ENCODE measurements at places on chromosomes 5 and 9.

DNA sequence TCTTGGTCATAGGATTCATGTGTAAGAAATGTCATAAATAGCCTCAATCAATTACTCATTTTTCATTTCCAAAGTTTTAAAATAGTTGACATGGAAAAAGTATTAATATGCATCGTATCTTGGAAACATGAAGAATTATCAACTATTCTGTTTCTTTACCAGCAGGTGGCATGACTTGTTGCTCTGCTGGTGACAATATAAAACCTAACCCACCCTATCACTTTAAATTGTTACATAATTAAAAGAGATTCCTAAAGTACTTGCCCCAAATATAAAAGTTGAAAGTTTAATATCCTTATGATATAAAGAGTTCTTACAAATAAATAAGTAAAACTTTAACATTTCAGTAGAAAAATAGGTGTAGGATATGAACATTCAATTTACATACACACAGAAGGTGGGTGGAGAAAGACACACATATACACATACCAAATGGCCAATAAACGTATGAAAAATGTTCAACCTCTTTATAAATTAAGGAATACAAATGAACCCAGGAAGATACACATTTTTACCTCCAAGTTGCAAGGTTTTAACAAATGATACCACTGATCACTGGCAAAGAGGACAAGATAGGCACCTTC, 30.6 kb downstream of the MAP1B start:
- DNase-seq, result no peak

GRCh38 chr5:88860501-88860900, 22.5 kb downstream of the MEF2C start:
- DNase-seq, result peak; percentile 13

DNA sequence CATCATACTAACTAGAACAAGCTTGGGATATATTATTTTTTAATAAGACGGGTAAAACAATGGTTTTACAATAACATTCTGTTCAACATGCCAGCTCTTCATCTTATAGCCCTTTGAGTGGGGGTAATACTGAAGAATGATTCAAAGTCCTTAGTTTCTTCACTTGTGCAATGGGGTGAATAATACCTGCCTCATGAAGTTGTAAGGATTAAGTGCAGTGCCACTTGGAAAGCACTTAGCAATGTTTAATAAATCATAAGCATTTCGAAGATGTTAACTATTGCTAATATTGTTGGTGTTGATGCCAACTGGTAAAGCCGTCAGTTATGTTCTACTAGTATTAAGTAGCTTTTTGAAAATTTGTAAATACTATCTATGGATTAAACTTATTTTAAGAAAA, 38.0 kb downstream of the TNPO1 start:
- DNase-seq, result no peak

DNA sequence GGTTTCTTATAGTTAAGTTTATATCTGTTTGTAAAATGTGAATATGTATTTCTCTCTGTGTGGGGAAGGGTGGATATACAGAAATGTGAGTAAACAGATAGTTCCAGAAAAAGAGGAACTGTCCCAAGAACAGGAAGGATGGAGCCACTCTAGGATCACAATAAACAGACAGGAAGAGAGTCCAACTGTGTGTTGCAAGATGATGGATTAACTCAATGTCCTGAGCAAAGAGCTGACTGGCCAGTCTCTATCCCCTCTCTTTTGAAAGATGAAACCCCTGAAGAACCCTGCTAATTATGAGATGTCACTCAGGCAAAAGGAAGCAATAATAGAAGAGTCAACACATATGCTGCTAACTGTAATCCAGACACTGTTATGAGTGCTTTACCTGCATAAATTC, 202.7 kb downstream of the SEMA6A start:
- DNase-seq, result no peak

GRCh38 chr5:30650311-30650710, 543.2 kb upstream of the CDH6 start:
- DNase-seq, result no peak

- no peak for DNase-seq
These were observed 404.9 kb upstream of the ADAMTS16 start for GRCh38 chr5:4735261-4735660.

- DNase-seq, result peak; percentile 91
These were observed 7.5 kb upstream of the ERAP2 start for GRCh38 chr5:96868603-96869371.

- no peak for DNase-seq
These were observed 45.0 kb upstream of the TTC1 start for GRCh38 chr5:159963935-159964334.

- no peak for DNase-seq
These were observed 21.8 kb upstream of the LMX1B start for GRCh38 chr9:126591922-126592321.

DNA sequence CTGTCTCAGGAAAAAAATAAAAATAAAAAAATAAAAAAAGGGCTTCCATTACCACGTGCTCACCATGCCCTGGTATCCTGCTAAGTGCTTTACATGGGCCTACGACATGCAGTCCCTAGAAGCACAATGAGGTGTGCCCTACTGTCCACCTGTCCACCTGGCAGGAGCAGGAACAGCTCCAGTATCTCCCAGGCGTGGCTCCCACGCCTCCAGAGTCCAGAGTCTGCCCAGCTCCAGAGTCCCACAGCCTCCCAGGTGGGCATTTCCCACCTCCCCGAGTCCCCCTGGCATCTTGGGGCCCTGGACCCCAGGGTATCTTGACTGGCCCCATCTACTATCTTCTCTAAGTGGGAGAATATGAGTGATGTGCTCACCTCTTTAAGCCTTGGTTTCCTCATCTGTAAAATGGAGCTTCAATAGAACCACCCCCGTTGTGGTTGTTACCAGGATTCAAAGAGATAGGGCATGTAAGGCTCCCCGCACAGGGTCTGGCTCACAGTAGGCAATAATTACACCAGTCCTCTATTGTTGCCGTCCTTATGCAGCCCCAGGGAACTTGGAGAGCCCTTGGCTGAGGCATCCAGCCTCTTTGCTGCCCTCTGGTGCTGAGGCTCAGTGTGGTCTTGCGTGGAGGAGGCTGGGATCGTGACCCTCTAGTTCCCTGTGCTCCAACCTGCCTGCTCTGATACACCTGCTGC, 8.9 kb downstream of the CXCL14 start:
- DNase-seq, result peak; percentile 67

GRCh38 chr5:150284311-150284710, 5.3 kb downstream of the CAMK2A start:
- DNase-seq, result no peak

DNA sequence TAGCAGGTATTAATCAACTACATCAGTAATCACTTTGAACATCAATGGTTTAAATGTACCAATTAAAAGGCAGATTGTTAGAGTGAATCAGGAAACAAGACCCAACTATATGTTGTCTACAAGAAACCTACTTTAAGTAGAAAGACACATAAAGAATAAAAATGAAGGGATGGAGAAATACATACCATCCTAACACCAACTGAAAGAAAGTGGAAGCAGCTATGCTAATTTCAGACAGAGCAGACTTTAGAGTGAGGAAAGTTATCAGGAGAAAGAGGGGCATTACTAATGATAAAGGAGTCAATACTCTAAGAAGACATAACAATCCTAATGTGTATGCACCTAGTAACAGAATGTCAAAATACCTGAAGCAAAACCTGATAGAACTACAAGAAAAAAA, 125.8 kb downstream of the NR6A1 start:
- no peak for DNase-seq

DNA sequence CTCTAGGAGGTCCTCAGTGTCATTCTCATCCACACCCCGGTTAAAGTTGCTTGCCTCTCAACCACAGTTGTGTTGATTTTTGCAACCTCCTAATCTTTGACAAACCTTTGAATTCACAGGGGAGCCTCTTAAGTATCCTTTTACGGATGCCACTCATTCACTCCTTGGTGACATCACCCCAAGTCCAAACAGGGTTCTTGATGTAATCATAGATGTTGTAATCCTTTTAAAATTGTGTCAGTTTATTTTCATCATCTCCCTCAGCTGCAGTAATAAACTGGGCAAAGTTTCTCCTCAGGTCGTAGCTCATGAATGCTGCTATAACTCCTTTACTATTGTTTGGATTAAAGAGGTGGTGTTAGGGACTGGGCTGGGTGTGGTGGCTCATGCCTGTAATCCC, 637.2 kb upstream of the NUDT12 start:
- peak; percentile 20 for DNase-seq

DNA sequence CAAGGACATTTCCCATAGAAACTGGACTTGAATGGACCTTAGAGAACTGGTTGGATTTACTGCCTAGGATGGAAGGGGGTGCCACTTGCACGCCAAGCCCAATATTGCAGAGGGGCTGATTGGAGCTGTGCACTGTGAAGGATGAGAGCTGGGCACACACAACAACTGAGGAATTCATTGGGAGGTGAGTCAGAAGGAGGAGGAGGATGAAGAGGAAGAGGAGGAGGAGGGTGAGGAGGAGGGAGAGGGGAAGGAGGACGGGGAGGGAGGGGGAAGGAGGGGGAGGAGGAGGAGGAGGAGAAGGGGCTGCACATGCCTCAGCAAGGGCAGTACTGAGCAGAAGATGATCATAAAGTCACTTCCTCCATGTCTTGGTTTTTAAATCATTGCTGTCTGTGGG, 5.7 kb upstream of the ICE1 start:
- DNase-seq, result no peak

- DNase-seq, result no peak
These were observed at the start of gene PCDHA7 for GRCh38 chr5:140833993-140834392. Gene PCDHA7, plus strand, starts transcription at chr5:140834269. Its CDS starts 115 bp downstream, at chr5:140834384.

DNA sequence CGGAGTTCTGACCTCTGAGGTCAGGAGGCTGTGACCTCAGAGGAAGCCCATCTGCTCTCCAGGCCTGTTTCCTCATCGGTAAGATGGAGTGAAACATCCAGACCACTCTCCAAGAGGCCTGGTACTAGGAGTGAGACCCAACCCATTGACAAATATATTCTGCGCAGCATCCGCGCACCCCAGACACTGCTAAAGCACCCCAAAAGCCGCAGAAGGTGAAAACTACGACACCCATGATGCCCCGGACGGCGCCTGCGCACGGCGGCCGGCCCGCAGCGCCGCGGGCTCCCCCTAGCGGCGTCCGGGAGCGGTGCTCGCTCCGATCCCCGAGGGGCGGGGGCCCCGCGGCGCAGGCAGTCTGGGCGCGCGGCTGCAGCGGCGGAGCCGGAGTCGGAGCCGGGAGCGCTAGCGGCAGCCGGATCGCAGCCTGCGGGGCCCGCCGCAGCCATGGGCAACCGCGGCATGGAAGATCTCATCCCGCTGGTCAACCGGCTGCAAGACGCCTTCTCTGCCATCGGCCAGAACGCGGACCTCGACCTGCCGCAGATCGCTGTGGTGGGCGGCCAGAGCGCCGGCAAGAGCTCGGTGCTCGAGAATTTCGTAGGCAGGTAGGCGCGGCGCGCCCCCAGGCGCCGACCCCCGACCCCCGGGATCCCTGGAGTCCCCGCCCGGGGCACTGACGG, at the start of gene DNM1:
TSS of gene DNM1 (plus strand) at position 356 of the 683 bp plus-strand sequence. CDS start at position 448, 92 bp downstream.
- peak; percentile 61 for DNase-seq

- DNase-seq, result no peak
These were observed 57.7 kb upstream of the CTSL start for GRCh38 chr9:87668222-87668621.

DNA sequence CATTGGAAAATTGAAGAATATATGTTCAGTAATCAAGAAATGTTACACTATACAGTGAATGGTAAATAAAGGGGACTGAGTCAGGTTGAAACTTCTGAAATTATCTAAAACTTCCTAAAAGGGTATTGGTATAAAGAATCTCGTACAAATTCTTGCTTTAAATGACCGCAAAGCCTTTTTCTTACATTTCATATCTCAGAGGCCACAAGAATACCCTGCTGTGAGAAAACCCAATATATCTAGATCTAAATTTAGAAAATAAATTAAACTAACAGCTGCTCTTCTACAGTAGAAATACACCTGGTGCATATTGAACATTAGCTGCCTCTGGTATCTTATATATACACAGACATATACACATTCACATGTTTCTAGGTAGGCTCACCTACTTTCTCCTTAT, 221.7 kb downstream of the PCSK5 start:
- DNase-seq, result no peak

GRCh38 chr5:59236986-59237385, 654.1 kb downstream of the RAB3C start:
- DNase-seq, result peak; percentile 82

- DNase-seq, result no peak
These were observed 5.6 kb upstream of the HMGCR start for GRCh38 chr5:75331095-75332090.

DNA sequence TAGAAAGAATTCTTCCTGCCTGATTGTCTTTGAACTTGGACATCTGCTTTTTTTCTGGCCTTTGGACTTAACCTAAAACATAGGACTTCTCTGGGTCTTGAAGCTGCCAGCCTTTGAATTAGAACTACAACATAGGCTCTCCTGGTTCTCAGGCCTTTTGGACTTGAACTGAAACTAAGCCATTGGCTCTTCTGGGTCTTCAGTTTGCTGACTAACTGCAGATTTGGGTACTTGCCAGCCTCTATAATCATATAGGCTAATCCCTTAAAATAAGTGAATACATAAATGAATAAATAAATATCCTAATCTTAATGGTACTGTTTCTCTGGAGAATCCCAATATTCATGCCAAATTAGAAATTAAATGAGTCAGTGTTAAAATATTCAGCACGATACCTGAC, 473.4 kb upstream of the PAPPA start:
- DNase-seq, result peak; percentile 54

DNA sequence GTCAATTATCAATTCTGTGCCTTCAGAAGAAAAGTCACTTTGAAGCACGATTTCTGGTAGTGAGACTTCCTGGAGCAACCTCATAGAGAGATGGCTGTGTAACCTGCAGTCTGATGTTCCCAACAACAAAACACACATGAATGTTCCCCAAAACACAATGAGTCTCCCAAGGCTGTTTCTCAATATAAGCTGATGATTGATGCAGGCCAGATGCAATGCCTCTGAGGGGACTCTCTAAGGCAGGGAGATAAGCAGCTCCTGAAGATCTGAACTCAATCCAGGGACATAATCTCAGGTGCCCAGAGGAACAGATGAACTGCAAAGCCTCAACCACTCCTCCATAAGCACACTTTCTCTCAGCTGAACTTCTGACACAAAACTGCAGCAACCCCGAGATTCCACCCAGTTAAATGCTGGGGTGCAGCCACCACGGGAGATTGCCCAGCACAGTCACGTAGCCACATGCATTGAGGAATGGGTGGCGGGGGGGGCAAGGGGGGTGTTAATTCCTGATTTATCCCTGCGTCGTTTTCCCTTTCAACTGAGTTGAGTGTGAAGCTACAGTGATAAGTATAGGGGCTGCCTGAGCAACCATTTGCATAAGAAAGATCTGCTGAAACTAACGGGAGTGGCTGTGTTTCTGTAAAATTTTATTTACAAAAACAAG, 122.7 kb upstream of the RASEF start:
- no peak for DNase-seq

- peak; percentile 55 for DNase-seq
These were observed 42.3 kb downstream of the SHOC1 start for GRCh38 chr9:111752455-111752854.

- no peak for DNase-seq
These were observed 31.6 kb downstream of the RETREG1 start for GRCh38 chr5:16585041-16585667.

DNA sequence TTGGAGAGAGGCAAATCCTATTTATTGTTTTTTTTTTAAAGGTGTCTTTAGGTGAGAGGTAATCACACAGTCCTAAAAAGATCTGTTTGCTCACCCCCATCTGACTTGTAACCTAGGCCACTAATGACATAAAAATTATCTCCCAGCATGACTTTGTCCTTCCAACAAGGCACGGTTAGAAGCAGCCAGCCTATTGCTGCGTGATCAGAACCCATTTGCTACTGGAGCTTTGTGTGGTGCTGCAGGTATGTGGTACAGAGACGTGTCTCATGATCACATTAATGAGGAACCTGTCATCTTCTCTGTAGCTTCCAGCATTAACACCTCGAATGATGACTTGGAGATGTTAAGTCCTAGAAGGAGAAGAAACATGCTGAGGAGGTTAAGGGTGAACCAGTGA, 555.8 kb upstream of the TLE4 start:
- DNase-seq, result no peak

All from choroid plexus epithelial cell (primary cell).